Mesothelial cell of epicardium (in vitro differentiated cells): ENCODE measurements at places on chromosomes 3 and 15. TPM values are rescaled to one million over a fixed set of nuclear protein-coding genes. Genes with fewer than 3 reads are reported as not detected.

- no peak for DNase-seq
Observed at GRCh38 chr3:142272200-142272891, 47.0 kb upstream of the GK5 start.

Gene TRIM42
- total RNA-seq: not detected in 3 replicates

Gene KBTBD13
- 0.09 to 0.11 TPM in 2 of 3 replicates, not detected in the other for total RNA-seq

Gene ADIPOQ
- total RNA-seq: not detected in 3 replicates

Gene IMPG2
- total RNA-seq: 0.59 to 0.69 TPM (median 0.69 TPM) in 3 replicates

Gene PLA2G4D
- total RNA-seq: not detected in 3 replicates

DNA sequence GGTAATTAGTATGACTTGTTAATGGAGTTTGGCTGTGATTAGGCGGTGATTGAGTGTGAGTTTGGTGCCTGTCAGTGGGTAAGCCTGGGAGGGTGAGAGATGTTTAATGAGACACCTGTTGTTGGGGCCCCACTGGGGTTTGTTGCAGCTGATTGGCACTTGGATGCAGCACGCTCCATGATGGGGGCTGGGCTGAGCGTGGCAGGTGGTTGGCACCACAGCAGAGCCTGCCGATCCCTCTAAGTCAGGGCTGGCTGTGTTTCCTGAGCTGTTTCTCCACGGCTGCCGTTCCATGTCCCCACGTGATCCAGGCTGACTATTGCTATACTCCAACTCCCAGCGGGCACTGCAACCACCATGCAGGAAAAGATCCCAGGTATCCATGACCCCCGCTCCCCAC lies 93.5 kb upstream of the ARRDC4 start:
- no peak for DNase-seq

DNA sequence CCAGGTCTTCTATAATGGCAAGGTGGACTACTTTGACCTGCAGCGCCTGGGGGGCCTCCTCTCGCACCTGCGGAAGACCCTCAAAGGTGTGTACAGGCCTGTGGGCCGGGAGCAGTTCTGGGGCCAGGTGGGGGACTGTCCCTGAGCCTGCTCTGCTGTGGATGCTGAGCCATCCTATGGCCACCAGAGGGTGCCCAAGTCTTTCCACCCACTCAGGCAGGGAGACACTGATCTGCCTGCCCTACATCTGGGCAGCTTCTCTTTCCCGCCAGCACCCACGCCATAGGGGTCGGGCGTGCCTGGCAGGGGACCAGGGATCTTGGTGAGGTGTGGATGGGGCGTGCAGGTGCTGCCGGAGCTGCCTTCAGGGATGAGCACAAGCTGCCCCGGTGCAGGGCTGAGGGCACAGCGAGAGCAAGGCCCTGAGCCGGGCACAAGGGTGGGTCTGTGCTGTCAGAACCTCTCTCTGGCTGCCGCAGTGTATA lies 14.1 kb downstream of the RNF123 start:
- no peak for DNase-seq

Gene GOLGA8G
- not detected in 3 replicates for total RNA-seq

DNA sequence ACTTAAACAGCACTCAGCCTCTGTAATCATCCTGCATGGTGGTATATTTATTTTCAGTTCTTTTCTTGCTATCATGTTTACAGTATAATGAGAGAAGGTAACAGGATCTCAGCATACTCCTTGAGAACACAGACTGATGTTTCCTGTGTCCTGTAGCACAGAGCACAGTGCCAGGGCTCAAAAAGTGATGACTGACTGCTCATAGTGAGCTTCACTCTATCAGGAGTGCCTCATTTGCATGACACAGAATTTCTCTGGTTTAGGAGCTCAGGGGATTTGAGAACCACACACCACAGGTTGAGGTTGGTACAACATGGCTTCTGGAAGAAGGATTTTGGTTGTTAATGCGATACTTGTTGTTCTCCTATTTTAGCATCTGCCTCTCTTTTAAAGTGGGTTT lies 68.5 kb upstream of the SLC2A2 start:
- DNase-seq: no peak

DNA sequence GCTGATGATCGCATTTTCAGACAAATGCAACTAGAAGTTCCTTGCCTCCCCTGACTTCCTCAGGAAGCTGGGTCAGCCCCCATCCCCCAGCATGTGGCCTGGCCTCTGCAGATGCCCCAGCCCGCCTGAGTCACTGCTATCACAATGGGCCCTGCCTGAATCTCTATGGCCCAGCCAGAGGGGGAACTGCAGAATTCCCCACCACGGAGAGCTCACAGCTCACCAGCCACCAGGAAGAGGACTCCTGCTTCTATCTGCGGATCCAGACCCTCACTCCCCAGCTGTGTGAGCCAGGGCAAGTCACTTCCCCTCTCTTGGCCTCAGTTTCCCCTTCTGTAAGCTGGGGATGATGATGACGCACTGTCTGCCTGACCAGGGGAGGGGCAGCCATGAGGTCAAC lies 6.9 kb downstream of the PLXND1 start:
- no peak for DNase-seq

GRCh38 chr3:141409940-141410241 lies 41.6 kb downstream of the ZBTB38 start:
- no peak for DNase-seq

- DNase-seq: no peak
Observed at GRCh38 chr3:114841515-114841914, 305.6 kb downstream of the ZBTB20 start.

Gene GPR62
- 0.22 to 0.36 TPM (median 0.33 TPM) in 3 replicates for total RNA-seq

DNA sequence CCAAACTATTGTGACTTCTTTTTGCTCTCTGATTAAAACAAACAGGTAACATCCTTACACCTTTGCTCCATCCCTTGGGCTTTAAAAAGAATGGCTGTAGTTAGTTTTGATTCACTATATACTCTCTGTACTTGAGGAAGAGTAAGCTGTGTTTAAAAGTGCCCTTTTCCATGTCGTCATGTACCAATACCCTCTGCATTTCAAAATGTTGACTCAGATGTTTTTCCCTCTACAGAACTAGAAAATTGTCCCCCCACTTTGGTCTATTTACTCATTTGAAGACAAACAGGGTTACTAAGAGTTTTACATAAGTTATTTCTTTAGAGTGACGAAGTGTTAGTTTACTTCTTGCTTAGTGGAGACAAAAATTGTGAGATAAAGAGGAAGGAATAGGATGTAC lies 62.7 kb downstream of the TASOR start:
- no peak for DNase-seq
